ENCODE measurements at places on chromosomes 5 and 9. TPM values are rescaled to one million over a fixed set of nuclear protein-coding genes. Genes with fewer than 3 reads are reported as not detected.

Gene DMGDH
- total RNA-seq: 0.63 TPM

Gene CCNI2
- 9.3 TPM for total RNA-seq

Gene SLC25A2
- 0.21 TPM for total RNA-seq

Gene CORO2A
- total RNA-seq: 6.0 TPM

Gene STKLD1
- total RNA-seq: 0.65 TPM

Gene MSX2
- not detected for total RNA-seq

Gene POU4F3
- not detected for total RNA-seq

Gene KIF20A
- 35.8 TPM for total RNA-seq

Gene PCDHB16
- not detected for total RNA-seq

Gene HTR1A
- not detected for total RNA-seq

Gene C9
- total RNA-seq: not detected

Gene PCDHA8
- not detected for total RNA-seq

Gene KIF4B
- total RNA-seq: 0.04 TPM

Gene PCDHA6
- total RNA-seq: not detected

Gene SLC36A3
- not detected for total RNA-seq

Gene FOXB2
- not detected for total RNA-seq

Gene MAMDC2
- total RNA-seq: not detected

Gene ORM2
- not detected for total RNA-seq

Gene HMCN2
- total RNA-seq: not detected
